ENCODE measurements at places on chromosomes 1 and 21.

DNA sequence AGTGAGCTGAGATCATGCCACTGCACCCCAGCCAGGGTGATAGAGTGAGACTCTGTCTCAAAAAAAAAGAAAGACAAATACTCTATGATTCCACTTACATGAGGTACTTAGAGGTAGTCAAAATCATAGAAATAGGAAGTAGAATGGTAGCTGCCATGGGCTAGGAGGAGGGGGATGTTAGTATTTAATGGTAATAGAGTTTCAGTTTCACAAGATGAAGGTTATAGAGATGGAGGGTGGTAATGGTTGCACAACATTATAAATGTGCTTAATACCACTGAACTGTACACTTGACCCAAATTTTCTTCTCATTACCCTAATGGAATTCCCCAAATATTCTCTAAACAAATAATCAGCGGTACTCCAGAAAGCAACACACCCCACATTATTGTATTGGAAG, 12.8 kb downstream of the EIF2B3 start:
- DNase-seq: no peak

DNA sequence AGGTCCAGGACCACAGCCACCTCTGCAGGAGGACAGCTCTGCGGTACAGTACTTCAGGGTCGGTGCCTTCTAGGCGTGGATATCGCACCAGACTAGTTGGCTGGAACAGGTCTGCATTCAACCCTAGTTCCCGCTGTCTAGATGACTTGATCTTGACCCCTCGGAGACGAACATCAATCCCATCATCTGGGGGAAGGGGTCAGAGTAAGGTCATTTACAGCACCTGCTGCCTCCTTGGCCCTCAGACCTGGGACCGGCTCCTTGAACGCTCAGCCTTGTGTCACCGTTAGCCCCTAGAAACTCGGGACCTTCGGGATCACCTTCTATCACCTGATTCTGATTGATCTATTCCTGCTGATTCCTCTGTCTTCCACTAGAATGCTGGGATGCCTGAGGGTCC, 2.6 kb downstream of the HECTD3 start:
- DNase-seq: no peak

GRCh38 chr1:241130881-241131280, 226.1 kb downstream of the RGS7 start:
- no peak for DNase-seq

DNA sequence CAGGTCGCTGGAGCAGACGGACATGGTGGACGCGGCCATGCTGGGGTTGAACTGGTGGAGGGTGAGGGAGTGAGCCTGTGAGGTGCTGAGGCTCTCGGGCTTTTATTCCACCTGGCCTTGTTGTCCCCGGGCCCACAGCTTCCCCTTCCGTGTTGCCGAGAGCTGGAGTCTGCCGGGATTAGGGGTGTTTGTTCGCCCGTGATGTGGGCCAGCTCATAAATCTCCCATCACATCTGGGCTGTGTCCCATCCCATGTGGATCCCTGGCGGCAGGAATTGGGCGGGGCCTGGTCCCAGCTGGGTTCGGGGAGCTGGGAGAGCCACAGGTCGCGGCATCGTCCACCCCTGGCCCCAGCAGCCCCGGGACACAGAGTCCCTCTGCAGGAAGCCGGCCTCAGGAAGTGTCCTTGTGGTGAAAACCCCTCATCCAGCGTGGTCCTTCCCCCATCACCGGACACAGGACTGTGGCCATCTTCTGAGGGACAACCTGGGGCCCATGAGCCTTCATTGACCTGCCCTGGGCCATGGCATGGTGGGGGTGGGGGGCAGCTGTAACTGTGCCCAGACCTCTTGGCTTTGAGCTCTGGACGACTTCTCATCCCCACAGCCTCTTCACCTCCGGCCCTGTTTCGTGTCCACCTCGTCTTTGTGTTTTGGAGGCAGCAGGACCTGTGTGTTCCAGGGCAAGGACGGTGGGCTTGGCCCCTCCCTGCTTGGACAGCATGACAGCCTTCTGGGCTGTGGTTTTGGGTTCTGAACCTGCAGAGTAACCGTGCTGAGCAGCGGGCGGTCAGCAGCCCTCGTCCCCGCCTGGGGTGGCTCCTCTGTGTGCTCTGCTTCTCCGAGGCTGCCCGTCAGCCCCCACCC, at the start of gene KRTAP10-6:
Gene KRTAP10-6 (minus strand): TSS at position 60 of the 866 bp plus-strand sequence. CDS start 21 bp downstream, at position 39.
- DNase-seq: no peak

- DNase-seq: no peak
Observed at GRCh38 chr1:153536671-153537375, 1.0 kb upstream of the S100A6 start.

DNA sequence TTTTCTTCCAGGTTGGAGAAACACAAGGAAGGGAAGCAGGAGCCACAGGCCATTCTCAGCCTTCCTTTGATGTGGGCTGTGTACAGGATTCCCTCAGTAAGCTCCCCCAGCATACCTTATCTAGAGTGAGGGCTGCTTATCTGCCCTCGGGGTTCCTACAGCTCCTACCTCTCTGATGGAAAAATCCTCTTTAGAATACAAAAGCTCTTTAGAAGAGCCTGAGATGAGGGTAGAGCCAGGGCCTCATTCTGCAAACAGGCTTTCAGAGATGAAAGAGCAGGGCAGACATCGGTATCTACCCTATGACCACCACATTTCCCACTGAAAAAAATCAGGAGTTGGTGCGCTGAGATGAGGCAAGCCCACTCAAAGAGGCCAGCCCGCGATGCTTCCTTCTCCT, 85.1 kb downstream of the PLPP3 start:
- DNase-seq: no peak

DNA sequence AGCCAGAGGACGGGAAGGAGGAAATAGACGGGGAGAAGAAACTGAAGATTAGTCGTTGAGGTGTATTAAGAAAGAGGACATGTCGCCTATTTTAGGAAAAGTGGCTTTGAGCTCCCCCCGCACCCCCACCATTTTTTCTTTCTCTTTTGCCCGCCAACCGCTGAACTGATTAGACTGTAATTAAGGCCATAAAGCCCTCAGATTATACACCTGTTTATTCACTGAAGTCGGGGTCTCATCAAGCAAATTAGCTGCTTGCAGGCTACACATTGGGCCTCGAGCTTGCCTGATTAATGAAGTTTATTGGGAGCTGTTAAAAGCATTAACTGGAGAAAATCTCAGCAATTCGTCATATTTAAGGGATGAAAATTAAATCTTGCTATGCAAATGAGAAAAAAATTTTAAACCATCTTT, 119.4 kb upstream of the RRP15 start:
- no peak for DNase-seq

DNA sequence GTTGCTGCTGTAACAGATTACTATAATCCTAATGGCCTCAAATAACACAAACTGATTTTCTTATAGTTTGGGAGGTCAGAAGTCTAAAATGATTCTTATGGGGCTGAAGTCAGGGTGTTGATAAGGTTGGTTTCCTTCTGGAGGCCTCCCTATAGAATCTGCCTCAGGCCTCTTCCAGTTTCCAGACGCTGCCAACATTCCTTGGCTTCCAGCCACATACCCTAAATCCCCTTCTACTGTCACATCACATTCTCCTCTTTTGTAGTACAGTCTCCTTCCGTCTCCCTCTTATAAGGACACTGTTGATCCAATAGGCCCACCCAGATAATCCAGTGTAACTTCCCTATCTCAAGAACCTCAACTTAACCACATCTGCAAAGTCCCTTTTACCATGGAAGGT, 145.3 kb upstream of the NCAM2 start:
- no peak for DNase-seq

All from fibroblast of gingiva (primary cell).